T follicular helper cell (primary cell): ENCODE measurements at places on chromosomes 16 and 17.
A peak's percentile ranks its signal among the peaks of the same experiment; 100 is the strongest.

DNA sequence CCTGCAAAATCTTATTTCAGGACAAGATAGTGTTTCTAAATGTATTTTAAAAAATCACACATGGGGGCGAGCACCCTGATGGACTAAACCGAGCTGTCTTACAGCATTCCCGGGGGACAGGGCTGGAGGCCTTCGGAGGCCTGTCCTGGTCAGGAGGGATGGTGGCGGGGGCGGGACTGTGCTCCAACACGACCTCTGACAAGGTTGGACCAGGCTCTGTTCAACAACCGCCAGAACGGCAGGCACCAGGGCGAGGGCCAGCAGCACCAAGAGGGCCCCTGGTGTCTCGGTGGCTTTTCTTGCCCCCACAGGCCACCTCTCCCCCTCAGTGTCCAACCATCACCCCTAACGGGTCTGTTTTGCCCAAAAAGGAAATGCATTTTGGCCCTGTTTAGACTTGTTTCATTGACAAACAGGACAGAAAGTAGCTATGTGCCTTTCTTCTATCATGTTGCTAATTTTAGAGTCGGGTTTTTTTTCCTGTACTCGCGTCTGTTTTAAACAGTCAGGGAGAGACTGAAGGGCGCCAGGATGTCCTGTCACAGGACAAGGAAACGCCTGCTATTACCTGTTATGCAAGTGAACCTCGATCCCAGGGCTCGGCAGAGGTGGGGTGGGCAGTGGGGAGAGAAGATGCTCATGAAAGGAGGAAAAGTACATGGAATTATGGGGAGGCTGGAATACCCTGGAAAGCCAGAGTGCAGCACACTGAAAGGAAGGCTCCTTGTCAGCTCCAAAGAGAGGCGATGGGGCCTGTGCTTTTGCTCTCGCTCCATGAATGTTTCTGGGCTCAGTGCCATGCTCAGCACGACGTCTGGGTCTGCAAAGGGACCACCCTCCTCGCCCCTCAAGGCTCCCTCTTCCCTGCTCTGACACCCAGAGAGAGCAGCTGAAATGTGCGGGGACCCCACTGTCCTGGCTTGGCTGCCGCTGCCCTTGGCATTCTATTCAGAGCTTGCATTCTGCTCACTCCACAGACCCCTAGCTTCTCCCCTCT, 11.9 kb downstream of the TMEM204 start:
- no peak for DNase-seq

- no peak for DNase-seq
Observed at GRCh38 chr16:53922807-53923571, 219.0 kb downstream of the FTO start.

DNA sequence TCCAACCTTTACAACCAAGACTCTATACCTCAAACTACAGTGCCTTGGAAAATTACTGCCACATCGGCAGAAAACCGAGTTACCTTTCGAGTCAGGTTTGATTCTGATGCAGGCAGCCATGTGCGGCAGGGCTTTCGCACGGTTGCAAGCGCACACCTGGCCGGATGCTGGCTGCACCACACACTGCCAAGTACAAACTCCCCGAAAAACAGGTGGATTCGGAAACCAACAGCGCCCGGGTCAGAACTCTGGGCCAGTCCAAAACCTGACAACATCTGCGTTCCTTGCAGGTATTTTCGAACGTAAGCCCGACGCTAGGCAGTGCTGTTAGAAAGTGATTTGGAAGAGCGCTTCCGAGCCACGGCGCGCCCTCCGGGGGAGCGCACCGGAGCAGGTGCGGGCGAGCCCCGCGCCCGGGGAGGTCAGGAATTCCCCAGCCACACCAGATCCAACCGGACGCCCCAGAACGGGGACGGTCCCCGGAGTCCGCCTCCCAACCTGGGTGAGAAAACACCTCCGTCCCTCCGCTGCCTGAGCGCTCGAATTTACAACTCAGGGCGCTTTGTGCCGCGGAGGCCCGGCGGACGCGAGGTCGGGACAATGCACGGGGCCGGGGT, 1.2 kb downstream of the USP7 start:
- peak; percentile 56 for DNase-seq

GRCh38 chr16:49278944-49279725, 2.5 kb downstream of the CBLN1 start:
- DNase-seq, result no peak

DNA sequence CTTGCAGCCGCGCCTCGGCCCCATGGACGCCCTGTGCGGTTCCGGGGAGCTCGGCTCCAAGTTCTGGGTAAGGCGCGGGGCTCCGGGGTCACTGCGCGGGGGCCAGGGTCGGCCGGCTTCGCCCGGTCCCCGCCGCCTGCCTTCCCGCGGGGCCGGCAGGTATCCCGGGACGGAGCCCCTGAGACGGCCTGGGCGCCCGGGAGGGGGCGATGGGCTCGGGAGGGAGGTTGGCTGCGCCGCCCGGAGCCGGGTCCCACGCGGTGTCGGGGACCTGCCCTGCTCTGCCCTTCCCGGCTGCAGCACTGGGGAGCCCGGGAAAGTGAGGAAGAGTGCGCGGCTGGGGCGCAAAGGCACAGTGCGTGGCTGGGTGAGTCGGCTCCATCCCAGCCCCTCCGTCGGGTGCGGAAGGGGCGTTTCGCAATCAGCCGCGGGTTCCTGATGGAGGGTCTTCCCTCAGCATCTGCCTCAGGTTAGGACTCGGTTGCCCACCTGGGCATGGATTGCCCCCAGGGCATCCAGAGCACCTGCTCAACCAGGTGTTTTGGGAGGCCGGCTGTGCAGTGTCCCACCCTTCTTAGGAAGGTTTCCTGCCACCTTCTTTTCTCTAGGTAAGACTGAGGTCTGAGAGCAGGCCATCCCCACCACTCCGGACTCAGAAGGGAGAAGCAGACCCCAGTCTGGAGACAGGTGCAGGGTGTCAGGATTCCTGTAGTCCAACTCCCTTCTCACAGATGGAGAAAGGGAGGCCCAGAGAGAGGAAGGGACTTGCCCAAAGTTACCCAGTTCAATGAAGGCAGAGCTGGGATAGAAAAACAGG, 442 bp downstream of the ABCC3 start:
- no peak for DNase-seq

DNA sequence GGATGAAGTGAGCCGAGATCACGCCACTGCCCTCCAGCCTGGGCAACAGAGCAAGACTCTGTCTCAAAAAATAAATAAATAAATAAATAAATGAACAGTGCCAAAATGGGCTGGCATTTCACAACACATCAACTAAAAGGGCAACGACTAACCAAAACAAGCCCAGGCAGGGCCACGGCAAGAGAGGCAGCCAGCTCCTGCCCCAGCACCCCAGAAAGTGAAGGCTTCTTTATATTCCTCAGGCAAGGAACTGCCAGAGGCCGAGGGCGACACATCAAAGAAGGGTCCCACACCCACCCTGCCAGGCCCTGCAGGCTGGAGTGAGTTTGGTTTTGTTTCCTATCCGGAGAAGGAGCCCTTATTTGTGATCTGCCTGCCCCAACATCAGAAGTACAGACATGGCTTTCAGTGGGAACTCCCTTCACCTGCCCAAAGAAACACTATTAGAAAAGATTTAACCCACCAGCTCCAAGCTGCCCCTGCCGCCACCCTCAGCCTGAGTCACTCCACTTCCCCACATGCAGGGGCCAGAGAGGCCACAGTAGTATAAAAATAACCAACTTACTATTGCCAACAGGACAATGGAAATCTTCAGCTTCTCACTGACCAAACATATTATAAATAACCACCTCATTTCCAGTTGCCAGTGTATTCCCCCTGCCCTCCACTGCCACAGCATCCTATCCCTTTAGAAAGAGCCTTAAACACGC, 8.0 kb downstream of the FBXO31 start:
- no peak for DNase-seq

- DNase-seq, result no peak
Observed at GRCh38 chr17:66514227-66514806, 211.9 kb downstream of the PRKCA start.

- no peak for DNase-seq
Observed at GRCh38 chr17:6346156-6346786, 88.7 kb downstream of the AIPL1 start.

DNA sequence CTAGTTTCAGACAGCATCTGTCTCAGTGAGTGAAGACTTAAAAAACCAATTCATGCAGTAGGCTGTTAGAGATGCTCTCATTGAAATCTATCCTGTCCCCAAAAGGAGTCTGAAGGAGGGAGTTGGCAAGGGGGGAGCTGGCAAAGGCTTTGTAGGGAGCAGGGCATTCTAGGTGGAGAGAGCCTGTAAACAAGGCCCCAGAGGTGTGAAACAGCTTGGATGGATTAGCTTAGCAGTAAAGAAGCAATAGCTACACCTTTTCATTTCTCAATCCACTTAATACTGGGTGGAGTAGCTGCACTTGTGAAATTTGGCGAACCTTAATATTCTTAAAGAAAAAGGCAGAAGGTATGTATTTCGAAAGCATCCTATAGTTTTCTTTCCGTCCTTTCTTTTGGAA, 61.8 kb downstream of the KSR1 start:
- DNase-seq, result no peak

GRCh38 chr16:8900343-8900742, 18.2 kb downstream of the LITAFD start:
- DNase-seq, result no peak

GRCh38 chr17:80761110-80761871, 216.7 kb downstream of the RPTOR start:
- peak; percentile 43 for DNase-seq

- no peak for DNase-seq
Observed at GRCh38 chr17:37273409-37274051, 102.3 kb upstream of the C17orf78 start.

DNA sequence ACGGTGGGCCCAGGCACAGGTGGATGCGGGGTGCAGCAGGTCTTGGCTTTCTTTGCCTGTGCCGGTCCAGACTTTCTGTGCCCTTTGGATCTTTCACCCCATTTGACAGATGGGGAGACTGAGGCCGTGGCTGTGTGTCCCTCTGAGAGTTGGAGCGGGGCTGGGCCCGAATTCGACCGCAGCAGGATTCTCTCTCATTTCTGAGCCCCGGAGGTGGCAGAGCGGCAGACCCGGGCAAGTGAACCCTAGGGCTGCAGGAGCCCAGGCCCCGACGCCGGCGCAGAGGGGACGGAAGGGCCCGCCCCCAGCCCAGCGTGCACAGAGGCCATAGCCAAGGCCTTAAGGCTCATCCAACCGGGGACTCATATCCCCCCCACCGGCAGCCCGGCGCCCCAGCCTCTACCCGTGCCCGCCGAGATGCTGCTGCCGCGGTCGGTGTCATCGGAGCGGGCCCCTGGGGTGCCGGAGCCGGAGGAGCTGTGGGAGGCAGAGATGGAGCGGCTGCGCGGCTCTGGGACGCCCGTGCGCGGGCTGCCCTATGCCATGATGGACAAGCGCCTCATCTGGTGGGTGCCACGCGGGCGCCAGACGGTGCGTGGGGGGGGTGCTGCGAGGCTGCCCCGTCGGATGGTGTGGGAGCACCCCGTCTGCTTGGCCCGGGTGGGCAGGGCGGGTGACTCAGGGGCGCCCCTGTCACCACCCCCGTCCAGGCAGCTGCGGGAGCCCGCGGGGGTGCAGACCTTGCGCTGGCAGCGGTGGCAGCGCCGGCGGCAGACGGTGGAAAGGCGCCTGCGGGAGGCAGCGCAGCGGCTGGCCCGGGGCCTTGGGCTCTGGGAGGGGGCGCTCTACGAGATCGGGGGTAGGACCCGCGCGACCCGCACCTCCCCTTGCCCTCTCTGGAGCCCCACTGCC, 857 bp downstream of the TMC8 start:
- DNase-seq, result no peak

GRCh38 chr17:30369995-30370394, 8.7 kb upstream of the CPD start:
- DNase-seq, result no peak

GRCh38 chr16:72467157-72467759, 295.3 kb upstream of the PMFBP1 start:
- no peak for DNase-seq

DNA sequence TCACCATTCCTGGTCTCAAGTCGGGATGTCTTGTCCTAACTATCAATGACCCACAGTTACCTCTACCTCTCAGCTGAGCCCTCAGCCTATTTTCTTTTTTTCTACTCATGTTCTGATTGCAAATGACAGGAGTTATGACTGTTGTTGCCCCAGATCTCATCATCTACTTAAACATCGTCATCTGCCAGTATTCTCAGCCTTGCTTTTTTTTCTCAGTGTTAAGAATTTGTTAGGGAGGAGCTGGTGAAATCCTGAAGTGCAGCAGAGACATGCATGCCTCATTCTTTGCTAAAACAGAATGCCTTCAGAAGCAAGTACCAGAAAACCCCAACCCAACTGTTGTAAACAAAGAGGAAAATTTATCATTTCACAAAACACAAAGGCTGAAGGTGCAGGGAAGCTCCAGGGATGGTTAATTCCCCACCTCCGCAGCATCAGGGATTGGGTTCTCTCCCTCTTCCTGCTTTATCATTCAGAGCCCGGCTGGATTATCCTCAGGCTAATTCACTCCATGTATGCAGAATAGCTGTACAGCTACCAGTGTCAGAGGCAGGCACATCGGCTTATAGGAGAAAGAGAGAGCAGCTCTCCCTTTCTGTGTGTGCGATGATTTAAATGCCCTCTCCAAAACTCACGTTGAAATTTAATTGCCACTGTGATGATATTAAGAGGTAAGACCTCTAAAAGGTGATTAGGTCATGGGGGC, 540.8 kb upstream of the HSBP1 start:
- no peak for DNase-seq

- peak; percentile 49 for DNase-seq
Observed at GRCh38 chr17:78484271-78485246, 92.6 kb downstream of the DNAH17 start.

GRCh38 chr16:50537533-50538290, 10.5 kb upstream of the NKD1 start:
- DNase-seq, result no peak

DNA sequence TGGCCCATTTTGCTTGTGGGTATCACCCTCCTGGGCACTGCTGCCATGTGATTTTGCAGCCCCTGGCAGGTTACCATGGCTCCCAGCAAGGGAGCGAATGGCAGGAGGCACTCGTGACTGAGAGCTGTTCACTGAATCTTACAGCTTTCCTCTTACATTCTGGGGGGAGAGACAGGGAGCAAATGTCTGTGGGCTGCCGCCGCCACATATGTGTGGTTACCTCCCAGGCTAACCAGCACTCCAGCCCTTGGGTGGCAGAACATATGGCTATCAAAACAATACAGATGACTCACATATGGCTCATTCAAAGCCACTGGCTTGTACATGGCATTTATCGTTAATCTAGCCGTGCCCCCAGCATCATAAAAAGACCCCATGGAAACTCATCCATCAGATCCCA, 19.8 kb downstream of the GTF3C1 start:
- DNase-seq, result no peak

DNA sequence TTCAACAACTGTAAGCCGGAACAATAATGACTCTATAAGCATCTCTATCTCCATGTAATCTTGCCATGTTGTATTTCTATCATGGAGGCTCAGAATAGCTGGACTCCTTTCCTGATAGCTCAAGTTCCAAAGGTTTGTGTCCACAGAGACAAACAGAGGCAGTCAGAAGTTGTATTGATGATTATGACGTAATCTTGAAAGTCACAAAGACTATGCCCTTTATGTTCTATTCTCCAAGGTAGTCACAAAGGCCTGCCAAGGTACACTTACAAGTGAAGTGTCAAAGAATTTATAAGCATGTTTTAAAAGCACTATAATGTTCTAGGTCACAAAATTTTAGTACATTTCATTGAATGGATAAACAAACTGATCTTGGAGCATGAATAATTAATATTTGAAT, 542.2 kb downstream of the CDH11 start:
- DNase-seq, result no peak
